Amygdala (tissue), 56 donors: ENCODE measurements at places on chromosomes 3 and 15.

DNA sequence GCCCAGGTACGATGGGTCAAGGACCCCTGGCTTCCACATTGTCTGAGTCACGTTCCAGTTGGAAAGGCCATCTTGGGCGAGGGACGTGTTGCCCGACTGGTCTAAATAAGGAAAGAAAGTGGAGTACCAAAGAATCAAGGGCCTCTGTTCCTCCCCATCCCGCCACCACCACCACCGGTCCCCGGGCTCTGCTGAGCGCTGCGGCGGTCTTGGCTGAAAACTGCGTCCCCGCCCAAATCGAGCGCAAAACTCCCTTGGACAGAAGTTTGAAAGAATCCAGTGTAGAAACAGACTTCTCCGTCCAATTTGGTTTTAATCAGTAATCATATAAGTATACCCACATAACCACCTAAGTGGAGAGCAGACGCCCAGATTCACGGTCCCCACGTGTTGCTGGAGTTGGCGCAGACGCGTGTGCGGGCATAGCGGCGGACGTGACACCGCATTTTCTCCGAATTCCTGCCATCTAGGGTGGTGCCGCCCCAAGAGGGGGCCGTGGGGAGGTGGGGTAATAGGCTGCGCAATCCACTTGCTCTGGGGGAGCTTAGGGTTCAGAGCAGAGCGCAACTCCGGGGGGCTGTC is 243.8 kb upstream of the TOPAZ1 start:
- DNase-seq: no peak

- DNase-seq: no peak
Observed at GRCh38 chr3:73706771-73707170, 82.0 kb upstream of the PDZRN3 start.

- DNase-seq: no peak
Observed at GRCh38 chr3:20140881-20141280, 45.1 kb downstream of the SGO1 start.

DNA sequence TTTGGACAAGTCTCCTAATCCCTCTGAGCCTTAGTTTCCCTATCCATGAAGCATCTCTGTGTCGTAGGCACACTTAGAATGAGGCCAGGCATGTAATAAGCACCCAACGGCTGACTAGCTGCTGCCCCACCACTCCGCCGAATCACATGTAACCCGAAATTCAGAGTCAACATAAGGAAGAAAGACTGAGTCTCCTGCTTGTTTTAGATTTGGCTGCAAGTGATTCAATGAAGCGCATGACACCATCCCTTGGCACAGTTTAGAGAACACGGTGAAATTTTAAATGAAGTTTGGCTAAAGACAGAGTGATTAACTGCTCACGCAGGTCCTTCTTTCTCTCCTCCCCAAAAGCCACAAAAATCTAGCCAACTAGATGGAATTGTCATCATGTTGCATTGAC is 279.2 kb downstream of the TLE3 start:
- no peak for DNase-seq

- no peak for DNase-seq
Observed at GRCh38 chr15:92914103-92914499, 14.0 kb downstream of the CHD2 start.

- DNase-seq: no peak
Observed at GRCh38 chr3:124063197-124063909, 71.4 kb upstream of the ROPN1 start.
